ENCODE measurements at places on chromosomes 1 and 21.

GRCh38 chr1:170351366-170351946, 180.5 kb upstream of the GORAB start:
- no peak for DNase-seq

DNA sequence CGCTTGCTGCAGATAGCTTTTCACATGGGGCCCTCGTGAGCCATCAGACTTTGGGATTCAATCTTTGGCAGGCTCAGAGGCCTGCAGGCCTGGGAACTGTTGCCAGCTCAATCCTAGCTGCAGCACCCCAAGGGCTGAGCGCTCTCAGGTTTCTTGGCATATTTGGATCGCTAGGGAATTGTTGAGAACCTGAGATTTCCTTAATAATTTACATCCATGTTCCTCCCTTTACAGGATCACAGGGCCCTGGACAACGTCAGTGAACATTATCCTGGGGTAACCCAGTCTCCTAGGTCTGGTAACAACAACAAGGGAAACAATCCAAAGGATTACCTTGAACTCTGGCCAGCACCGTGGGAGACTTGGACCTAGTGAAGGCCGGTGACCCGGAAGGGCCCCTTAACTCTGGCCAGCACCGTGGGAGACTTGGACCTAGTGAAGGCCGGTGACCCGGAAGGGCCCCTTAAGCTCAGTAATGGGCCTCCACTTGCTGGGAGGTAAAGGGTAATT, 49.3 kb upstream of the NEK2 start:
- DNase-seq: peak; percentile 22

- DNase-seq: no peak
Measured at GRCh38 chr1:206685334-206685768, 646 bp downstream of the MAPKAPK2 start.

- DNase-seq: peak; percentile 73
Measured at GRCh38 chr1:226181996-226182714, 4.4 kb downstream of the ACBD3 start.

- DNase-seq: peak; percentile 34
Measured at GRCh38 chr1:89489047-89489729, 35.4 kb upstream of the LRRC8B start.

DNA sequence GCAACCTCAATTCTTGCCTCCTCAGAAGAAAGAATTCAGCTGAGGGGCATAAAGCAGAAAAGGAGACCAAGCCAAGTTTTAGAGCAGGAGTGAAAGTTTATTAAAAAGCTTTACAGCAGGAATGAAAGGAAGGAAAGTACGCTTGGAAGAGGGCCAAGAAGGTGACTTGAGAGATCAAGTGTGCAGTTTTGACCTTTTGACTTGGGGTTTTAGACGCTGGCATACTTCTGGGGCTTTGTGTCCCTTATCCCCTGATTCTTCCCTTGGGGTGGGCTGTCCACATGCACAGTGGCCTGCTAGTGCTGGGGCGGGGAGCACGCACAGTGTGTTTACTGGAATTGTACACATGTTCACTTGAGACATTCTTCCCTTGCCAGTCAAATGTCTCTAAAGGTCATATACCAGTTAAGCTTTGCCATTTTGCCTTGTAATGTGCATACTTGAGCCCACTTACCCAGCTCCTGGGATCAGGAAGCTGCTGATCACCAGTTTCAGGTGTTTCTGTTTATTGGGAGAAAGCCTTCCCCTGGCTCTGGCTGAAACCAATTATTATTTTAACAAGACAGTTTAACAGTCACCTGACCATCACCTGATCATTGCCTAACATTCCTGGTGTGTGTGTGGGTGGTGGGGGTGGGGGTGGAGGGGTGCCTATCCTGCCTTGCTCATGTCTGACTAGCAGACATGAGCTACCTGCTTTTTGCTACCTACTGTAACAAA, 36.2 kb downstream of the UTP25 start:
- DNase-seq: no peak

DNA sequence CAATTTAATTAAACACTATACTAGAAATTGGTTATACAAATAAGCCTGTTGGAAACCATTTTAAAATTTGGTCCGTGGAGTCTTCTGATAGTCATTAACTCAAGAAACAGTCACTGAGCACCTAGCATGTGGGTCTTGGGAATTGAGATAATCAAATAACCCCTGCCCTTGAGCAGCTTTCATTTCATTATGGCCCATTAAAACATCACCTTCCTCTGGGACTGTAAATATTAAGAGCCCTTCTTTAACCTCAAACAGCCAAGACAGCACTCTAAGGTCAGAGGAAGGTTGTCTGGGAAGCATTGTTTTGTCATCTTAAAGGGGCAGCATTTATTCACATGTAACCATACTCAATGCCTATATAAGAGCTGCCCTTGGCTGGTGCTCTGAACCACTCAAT, 610.3 kb upstream of the USP24 start:
- no peak for DNase-seq

GRCh38 chr1:221724931-221725605, 16.8 kb downstream of the DUSP10 start:
- DNase-seq: peak; percentile 76

- no peak for DNase-seq
Measured at GRCh38 chr1:25110485-25110884, 121.8 kb downstream of the SYF2 start.

- DNase-seq: no peak
Measured at GRCh38 chr1:2306151-2306978, 78.2 kb downstream of the SKI start.

DNA sequence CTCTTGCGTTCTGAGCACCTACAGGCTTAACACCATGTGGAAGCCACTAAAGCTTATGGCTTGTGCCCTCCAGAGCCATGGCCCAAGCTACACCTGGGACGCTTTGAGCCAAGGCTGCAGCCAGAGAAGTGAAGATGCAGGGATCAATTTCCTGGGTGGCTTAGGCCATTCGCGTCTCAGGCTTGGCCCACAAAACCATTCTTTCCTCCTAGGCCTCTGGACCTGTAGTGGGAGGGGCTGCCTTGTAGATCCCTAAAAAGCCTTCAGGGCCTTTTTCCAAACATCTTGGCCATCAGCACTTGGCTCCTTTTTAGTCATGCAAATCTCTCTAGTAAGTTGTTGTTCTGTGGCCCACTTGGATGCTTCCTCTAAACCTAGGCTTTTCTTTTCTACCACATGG, 401.7 kb upstream of the RUNX1 start:
- DNase-seq: no peak

GRCh38 chr1:88350648-88351047, 333.4 kb upstream of the PKN2 start:
- DNase-seq: no peak

DNA sequence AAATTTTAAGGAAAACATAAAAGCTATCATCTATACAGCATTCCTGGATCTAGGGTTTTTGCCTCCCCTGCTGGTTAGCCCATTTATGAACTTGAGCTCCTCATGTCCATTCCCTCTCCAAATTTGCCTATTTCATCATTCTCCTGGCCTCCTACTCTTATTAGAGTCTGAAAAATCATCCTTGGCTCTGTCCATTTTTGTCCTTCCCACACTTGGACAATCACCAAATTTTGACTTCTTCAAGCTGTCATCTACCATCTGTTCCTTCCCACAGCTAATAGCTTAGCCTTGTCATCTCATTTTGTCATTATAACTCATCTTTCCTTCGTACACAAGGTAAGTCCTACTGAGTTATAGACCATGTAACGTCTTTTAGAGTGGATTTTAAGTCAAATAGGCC, 2.2 kb upstream of the HENMT1 start:
- no peak for DNase-seq

DNA sequence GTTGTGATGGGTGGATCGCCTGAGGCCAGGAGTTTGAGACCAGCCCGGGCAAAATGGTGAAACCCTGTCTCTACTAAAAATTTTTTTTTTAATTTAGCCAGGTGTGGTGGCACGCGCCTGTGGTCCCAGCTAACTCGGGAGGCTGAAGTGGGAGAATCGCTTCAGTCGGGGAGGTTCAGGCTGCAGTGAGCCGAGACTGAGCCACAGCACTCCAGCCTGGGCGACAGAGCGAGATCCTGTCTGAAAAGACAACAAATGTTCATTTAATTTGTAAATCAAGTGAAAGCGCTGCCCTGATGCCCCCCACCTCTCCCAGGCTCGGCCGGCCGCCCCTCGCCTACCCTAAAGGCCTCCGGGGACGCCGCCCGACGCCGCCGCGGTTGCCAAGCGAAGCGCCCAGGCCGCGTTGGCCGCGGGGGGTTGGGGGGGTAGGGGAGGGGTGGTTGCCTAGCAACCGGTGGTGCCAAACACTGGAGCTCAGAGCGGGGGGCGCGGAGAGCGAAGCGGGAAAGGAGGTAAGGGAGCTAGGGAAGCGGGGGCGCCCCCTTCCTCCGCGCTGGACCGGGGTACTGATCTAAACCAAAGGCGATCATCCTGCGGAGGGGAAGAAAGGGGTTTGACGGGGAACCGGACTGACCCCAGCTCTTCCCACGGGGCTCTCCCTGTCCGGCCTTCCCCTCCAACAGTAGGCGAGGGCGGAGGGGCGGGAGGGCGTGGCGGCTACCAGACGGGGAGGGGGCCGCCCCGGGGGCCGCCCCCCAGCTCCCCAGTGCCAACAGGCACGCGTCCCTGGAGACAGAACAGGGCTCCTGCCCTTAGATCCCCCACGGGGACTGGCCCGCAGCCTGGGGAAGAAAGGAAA, at the start of gene TEKT2:
Gene TEKT2 (plus strand): TSS at position 460 of the 862 bp plus-strand sequence. CDS start 828 bp downstream, outside the sequence.
- peak; percentile 29 for DNase-seq

GRCh38 chr21:32702702-32703101, 25.1 kb downstream of the SYNJ1 start:
- peak; percentile 62 for DNase-seq

DNA sequence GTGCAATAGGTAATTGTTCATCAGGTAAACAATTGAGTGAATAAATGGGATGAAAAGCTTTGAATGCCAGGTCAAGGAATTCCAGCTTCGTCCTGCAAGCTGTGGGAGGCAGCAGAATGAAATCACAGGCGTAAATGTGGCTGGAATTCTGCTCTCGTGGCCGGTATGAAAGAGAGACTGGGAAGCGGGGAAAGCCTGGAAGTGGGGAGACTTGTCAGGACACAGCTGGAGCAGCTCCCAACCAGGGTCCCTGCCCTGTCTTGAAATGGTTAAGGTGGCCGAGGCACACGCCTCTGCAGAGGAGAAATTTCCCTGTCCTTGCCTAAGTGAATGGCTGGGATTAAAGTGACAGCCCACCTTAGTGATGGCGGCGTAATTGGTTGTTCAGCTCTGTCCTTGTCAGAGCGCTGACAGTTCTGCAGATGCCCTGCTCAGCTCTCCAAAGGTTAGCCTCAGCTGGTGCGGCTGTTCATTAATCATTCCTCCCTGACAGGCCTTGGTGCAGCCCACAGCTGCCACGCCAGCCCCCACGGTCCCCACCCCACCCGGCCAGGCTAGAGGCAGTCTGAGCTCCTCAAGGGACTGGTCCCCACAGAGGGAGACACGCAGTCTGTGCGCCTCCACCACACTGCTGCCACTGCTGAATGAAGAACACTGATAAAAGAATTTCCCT, 398.3 kb upstream of the POU3F1 start:
- no peak for DNase-seq

DNA sequence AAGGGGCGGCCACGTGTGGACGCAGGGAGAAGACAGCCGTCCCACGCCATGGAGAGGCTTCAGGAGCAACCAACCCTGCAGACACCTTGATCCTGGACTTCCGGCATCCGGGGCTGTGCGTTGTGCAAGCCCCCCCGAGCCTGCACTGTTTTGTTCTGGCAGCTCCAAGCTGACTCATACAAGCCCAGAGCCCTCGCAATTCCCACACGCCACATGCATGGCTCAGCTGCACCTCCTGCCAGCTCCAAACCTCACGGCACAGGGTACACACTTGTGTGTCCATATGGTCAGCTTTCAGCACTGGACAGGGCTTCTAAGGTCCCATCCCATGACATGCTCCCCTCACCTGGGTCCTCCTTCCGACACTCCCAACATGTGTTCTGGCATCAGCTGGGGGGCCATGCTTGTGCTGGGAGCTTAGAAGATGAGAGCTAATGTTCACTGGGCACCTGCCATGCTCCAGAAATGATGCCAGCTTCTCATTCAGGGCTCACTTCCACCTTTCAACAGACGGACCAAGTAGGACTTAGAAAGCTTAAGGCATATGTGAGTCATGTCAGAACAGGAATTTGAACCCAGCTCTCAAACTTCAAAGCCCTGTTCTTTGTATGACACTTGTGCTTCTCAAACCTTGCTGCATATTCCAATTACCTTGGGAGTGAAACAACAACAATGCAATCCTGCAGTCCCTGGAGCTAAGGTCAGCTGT, 137.3 kb downstream of the PGBD5 start:
- peak; percentile 12 for DNase-seq

GRCh38 chr1:91617285-91617765, 116.7 kb downstream of the CDC7 start:
- peak; percentile 72 for DNase-seq

GRCh38 chr1:185232874-185233273, 75.9 kb downstream of the SWT1 start:
- no peak for DNase-seq

- DNase-seq: peak; percentile 44
Measured at GRCh38 chr1:38872401-38873026, 634 bp downstream of the MYCBP start.

DNA sequence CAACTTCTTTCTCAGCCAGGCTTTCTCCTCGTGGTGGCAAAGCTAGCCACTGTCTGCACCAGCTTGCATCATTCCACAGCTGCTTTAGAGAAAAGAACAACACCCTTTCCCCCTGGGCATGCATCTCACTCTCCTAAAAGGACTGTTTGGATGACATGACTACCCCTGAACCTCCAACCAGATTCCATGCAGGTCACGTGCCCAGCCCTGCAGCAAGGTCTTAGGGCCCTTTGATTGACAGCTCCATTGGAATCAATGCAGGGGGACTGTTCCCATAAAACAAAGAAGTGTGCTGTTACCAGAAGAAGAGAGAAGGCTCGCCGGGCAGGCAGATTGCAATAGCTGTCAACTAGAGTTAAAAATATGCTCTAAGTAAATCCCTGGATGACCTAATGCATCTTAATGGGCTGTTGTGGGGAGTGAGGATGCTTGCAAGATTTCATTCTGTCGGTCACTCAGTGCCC, 24.4 kb downstream of the KCNA2 start:
- DNase-seq: no peak

GRCh38 chr1:22257290-22258275, 114.7 kb upstream of the WNT4 start:
- DNase-seq: no peak

GRCh38 chr1:212699104-212699624, 476 bp downstream of the BATF3 start:
- DNase-seq: peak; percentile 21

- no peak for DNase-seq
Measured at GRCh38 chr21:45994759-45995685, 13.5 kb downstream of the COL6A1 start.

GRCh38 chr1:47776667-47777131, 220.5 kb downstream of the TRABD2B start:
- no peak for DNase-seq

DNA sequence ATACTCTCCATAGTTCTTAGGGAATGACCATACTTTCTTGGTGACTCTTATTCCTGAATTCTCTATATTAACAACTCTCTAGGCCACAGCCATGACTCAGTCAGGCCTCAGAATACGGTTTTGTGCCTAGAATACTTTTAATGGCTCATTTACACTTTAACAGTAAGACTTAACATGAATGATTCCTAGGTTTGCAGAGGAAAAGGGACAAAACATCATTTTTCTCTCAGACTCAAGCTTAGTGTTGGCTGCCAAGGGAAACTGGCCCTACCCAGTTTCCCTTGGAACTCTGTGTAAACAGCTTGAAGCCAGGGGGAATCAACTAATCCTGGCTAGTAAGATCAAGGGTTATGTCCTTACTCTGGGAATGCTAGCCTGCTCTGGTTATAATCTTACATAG, 164.9 kb upstream of the PKN2 start:
- no peak for DNase-seq

Data from choroid plexus epithelial cell (primary cell).